ENCODE measurements at places on chromosomes 4 and X. TPM values are rescaled to one million over a fixed set of nuclear protein-coding genes. Genes with fewer than 3 reads are reported as not detected.

DNA sequence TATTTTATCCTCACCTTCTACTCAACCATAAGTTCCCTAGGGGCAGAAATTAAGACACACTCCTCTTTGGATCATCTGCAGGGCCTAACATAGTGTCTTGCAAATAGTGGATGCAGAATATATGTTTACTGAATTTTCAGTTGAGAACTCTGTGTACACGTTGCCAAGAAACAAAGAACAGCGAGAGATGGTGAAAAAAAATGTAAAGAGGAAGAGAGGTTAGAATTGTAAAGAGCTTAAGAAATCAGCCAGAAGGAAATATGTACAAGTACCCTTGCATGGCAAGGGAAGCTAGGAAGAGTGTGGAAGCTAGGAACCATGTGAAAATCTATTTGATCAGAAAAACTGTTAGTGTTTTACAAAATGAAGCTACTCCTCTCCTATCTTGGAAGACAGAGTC is 431.0 kb downstream of the SMARCA1 start:
- DNase-seq = no peak

DNA sequence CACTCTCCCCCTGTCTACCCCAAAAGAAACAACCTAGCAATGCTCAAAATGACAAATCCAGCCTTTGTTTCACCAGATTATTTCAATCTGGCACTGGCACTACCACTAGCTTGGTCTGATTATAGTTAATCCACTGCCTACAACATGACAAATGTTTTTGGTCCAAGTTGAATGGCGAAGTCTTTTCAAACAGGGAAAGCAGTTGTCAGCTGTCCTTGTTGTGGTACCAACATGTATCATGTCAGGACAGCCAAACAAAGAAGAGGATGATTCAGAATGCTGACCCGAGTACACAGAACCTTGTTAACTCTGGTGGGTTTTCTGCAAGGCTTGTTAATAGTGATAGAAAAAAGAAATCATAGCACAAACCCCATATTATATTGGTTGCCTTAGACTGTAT is 160.8 kb upstream of the ANK2 start:
- no peak for DNase-seq

- DNase-seq = peak; percentile 21
Observed at GRCh38 chrX:120769576-120770341, 105.9 kb downstream of the CT47B1 start.

DNA sequence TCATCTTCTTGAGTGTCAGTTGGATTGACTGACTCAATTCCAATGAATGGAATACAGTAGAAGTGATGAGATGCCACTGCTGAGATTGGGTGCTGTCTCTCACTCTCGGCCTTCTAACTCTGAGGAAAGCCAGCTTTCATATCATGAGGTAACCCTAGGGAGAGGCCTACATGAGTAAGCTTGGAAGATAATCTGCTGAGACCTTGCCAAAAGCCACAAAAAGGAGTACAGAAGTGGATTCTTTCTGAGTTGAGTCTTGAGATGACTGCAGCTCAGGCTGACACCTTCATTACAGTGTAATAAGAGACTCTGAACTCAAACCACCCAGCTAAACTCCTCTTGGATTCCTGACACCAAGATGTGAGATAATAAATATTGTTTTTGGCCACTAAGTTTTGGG is 537.4 kb upstream of the MAGEB18 start:
- no peak for DNase-seq

GRCh38 chr4:79209081-79209480 is 116.8 kb downstream of the NAA11 start:
- no peak for DNase-seq

- DNase-seq = no peak
Observed at GRCh38 chr4:100547541-100548199, 29.8 kb upstream of the EMCN start.

DNA sequence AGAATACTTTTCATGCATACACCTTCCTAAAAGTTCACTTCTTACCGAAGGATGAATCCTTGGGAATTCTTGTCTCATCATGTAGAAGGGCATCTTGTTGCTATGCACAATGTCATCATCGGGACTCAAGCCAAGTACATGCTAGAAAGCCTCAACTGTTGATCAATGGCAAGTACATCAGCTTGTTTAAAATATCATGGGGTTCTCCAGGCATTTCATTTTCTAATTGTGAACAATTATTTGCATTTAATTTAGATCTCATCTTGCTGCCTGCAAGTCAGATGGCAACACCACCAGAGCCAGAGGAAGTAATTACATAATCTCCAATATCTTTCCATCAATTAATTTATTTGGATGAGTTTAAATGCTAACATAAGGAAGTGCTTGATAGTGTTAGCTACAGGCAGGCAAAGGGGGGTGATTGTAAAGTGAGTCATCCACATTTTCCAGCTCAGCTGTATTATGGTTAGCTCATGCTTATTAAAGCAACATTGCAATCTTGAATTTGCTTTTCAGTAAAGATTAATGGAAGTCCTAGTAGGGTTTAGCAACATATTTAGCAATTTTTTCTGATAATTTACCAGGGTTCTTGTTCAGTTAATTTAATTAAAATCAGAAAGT is 356.5 kb downstream of the CBLL2 start:
- no peak for DNase-seq

HSFX4 gene
- polyA plus RNA-seq = not detected

NAAA gene
- polyA plus RNA-seq = 12.5 TPM
